SJSA1 (cell line): ENCODE measurements at places on chromosomes 2 and 18. TPM values are rescaled to one million over a fixed set of nuclear protein-coding genes. Genes with fewer than 3 reads are reported as not detected.

Gene ETAA1
- 25.8 and 30.8 TPM in 2 replicates for total RNA-seq

Gene MAP3K19
- total RNA-seq: 0.08 TPM in 1 of 2 replicates, not detected in the other

Gene ABI2
- total RNA-seq: 43.9 and 54.8 TPM in 2 replicates

DNA sequence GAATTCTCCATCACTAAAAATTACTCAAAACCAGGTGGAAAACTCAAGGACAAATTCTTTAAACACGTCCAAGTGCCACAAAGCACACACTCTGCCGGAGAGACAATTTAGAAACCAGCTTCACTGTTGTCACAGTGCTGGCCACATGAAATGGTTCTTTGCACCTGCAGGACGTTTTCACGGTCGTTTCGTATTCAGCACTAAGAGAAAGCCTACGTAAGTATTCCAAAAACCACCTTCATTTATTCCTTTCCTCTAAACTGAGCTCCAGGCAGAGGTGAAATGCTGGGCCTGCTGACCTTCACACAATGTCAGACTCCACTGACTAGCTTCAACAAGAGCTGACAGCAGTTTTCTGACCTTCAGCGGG lies 680 bp downstream of the ATP5F1A start:
- DNase-seq: no peak

GRCh38 chr2:64982311-64982857 lies 6.8 kb upstream of the SLC1A4 start:
- DNase-seq: no peak

GRCh38 chr2:127255146-127255545 lies 35.0 kb upstream of the CYP27C1 start:
- DNase-seq: no peak

GRCh38 chr2:118371515-118371914 lies 283.2 kb downstream of the INSIG2 start:
- no peak for DNase-seq

DNA sequence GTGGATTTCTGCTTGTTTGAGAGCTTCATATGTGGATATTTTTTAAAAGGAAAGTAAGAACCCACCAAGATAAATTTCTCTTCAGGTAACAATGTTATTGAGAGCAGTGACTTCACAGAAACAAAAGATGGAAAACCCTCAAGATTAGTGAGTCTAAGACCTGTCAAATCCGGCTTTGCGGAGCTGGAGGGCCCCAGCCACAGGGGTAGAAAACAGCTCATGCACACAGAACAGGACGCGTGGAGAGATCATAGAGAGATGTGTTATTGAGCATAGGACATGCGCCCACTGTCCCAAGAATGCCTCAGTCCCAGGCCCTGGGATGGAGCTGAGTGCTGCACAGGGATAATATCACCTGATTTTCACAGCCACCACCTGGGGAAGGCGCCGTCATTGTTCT lies 21.3 kb downstream of the EDAR start:
- DNase-seq: no peak

DNA sequence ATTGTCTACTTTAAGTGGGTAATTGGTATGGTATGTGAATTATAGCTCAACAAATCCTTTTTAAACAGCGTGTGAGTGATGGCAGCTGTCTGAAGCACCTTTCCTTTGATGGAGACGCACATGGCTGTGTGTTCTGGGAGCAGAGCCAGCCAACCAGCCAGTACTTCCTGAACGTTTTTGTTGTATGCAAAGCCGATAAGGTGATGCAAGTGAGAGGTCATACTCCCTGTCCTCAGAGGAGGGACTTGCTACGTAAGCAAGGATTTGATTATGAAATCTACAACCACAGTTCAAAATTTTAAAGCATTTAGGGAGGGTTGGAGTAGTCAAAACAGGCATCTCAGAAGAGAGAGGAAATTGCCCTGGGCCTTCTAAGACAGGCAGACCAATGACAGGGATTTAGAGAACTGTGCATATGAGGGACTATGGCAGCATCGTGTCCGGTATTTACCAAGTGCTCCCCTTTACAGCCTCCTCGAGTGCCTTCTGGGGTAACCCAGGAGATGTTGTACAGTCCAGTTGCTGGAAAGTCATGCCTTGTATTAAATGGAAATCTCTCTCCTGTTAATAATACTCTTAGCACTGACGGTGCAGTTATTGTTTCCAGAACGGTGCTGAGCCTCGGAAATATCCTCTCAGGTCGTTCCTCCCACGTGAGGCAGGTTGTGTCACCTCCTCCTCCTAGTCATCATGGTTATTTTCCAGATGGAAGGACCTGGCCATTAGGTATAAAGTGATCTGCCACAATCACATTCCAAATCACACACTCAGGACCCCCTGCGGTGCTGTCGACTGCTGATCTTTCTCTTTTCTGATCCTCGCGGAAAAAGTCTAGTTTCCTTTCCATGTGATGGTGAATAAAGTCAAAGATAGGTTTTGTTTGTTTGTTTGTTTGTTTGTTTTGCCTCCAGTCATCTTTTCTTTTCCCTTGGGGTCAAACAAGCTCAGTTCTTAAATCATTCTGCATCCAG lies 28.4 kb downstream of the ARHGEF4 start:
- DNase-seq: no peak

GRCh38 chr2:159744363-159744762 lies 32.1 kb downstream of the MARCHF7 start:
- no peak for DNase-seq

GRCh38 chr2:20674309-20674965 lies 7.5 kb downstream of the GDF7 start:
- DNase-seq: no peak

- DNase-seq: no peak
These were observed 254.0 kb downstream of the CYP26B1 start for GRCh38 chr2:71893646-71894045.

DNA sequence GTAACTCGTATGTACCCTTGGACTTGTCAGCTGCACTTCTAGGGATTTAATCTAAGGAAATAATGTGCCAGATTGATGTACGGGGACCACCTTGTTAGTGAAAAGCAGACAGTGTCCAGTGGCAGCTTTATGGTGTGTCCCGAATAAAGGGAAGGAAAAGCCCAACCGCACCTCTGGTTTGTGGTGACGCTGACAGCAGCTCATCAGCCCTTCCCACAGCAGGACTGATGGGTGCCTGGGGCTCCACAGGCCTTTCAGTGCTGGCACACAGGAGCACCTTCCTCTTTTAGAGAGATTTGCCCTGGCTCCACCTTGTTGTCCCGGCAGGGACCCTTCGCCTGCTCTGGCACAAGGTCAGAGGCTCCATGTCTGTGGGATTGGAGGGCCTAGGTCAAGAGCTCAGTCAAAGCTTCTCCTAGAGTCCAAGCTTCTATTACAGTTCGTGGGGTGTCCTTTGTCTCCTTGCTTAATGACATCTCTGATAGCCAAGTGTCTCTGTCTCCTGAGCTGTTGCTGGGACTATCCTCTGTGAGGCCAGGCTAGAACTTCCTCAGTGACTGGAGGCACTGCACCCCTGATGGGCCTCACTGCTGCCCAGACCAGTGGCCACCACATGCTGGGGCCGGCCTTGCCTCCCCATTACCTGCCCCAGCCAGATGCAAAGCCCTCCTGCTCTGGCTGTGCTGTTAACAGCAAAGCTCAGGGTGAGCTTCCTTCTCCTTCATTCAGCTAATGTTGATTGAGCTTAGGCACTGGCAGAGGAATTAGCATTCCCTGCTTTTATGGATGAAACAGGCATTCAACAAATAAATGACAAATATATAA lies 33.0 kb upstream of the SCLY start:
- DNase-seq: no peak

DNA sequence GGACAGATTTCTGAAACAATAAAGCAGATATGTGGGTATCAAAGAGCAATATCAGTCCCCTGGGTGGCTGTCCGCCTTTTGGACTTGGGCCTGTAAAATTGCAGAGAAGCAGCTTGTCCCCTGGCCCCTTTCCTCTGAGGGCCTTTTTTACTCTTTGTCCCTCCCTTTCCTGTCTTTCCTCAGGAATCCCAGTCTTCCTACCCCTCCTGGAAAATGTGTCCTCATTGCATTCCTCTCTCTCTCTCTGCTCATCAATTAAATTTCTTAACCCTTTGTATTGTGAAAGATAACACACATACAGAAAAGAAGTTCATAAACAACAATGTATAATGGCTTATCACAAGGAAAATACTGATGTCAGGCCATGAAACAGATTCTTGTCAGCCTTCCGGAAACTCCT lies 3.0 kb upstream of the GRB14 start:
- DNase-seq: no peak

- DNase-seq: no peak
These were observed 121.5 kb downstream of the SLC4A3 start for GRCh38 chr2:219748671-219749570.

GRCh38 chr2:128410035-128410757 lies 91.5 kb upstream of the HS6ST1 start:
- DNase-seq: no peak

- DNase-seq: no peak
These were observed 23.5 kb downstream of the LMAN2L start for GRCh38 chr2:96716388-96716787.

- DNase-seq: no peak
These were observed 45.8 kb downstream of the PSMG2 start for GRCh38 chr18:12748671-12749070.

GRCh38 chr2:102677244-102678215 lies 58.2 kb downstream of the SLC9A2 start:
- no peak for DNase-seq

DNA sequence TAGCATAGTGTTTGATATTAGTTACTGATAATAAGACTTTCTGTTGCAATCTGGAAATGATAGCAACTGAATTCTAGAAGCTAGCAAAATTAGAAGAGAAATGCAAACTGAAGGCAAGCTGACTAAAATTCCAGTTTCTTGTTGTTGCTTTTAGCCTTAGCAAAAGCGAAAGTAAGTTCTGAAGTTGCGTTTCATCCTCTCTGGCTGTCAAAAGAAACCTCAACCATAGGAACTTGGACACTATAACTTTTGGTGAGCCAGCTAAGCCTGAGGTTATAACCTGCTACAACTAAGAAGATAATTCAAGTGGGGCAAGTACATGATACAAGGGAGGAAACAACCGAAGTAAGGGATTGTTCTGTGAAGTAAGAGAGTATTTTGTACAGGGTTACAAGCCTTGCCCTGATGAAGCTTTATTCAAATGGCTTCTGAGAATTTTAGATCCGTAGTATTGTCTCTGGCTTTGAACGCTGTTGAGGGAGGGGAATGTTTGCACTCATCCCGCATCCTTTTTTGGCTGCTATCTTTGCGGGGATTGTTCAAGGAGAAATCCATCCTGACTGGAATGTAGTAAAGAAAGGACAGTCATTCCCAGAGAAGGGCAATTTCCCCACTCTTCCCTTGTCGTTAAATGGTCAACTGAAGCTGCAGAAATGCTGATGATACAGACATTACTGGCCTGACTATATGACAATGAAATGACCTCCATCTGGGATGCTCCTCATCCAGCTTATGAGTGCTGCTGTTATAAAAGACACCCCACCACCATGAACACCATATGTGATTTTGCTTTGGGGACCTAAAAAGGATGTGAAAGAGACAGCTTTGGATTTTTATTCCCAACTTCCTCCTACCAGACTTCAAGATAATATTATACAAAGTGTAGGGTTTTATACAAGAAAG lies 7.0 kb upstream of the TMX3 start:
- no peak for DNase-seq
